ENCODE measurements at places on chromosomes 3 and 15. TPM values are rescaled to one million over a fixed set of nuclear protein-coding genes. Genes with fewer than 3 reads are reported as not detected.

The GPR87 gene
- total RNA-seq, result 4.1 TPM

The ATP8B4 gene
- 39.5 TPM for total RNA-seq

The DHFR2 gene
- total RNA-seq, result 17.3 TPM

The ZCWPW2 gene
- 2.9 TPM for total RNA-seq

The CORO2B gene
- total RNA-seq, result 0.72 TPM

The ZNF774 gene
- total RNA-seq, result 8.2 TPM

The PLSCR2 gene
- total RNA-seq, result not detected

The TEX55 gene
- total RNA-seq, result not detected

The GPR62 gene
- total RNA-seq, result not detected

The QRICH1 gene
- total RNA-seq, result 49.4 TPM

The CLEC3B gene
- total RNA-seq, result 18.3 TPM

The IL17RE gene
- 0.72 TPM for total RNA-seq

The HLTF gene
- total RNA-seq, result 52.0 TPM

The SPINK8 gene
- not detected for total RNA-seq

The HRG gene
- 1.9 TPM for total RNA-seq

The CPA3 gene
- 12.3 TPM for total RNA-seq

The P2RY1 gene
- total RNA-seq, result 7.0 TPM

The FBXW12 gene
- 6.0 TPM for total RNA-seq

The SLC6A20 gene
- 2.9 TPM for total RNA-seq
